Mesothelial cell of epicardium (in vitro differentiated cells): ENCODE measurements at places on chromosomes 1 and 21. TPM values are rescaled to one million over a fixed set of nuclear protein-coding genes. Genes with fewer than 3 reads are reported as not detected.

ADCY10 gene
- total RNA-seq = 0.04 to 0.47 TPM (median 0.16 TPM) in 3 replicates

DNALI1 gene
- total RNA-seq = 12.5 to 15.7 TPM (median 14.9 TPM) in 3 replicates

WNT9A gene
- 3.9 to 4.5 TPM (median 4.3 TPM) in 3 replicates for total RNA-seq

HSPB7 gene
- total RNA-seq = 5.0 to 6.3 TPM (median 6.3 TPM) in 3 replicates

ANGPTL3 gene
- not detected in 3 replicates for total RNA-seq

TDRD5 gene
- total RNA-seq = 0.07 TPM in 1 of 3 replicates, not detected in the others

LIN28A gene
- total RNA-seq = 0.09 TPM in 1 of 3 replicates, not detected in the others

PROK1 gene
- total RNA-seq = 0.69 to 1.3 TPM (median 0.95 TPM) in 3 replicates

APOBEC4 gene
- not detected in 3 replicates for total RNA-seq

HPDL gene
- total RNA-seq = 2.1 to 2.8 TPM (median 2.4 TPM) in 3 replicates

FCRL1 gene
- not detected in 3 replicates for total RNA-seq

CFHR1 gene
- 0.45 TPM in 1 of 3 replicates, not detected in the others for total RNA-seq

CFHR3 gene
- total RNA-seq = 0.38 to 0.93 TPM (median 0.42 TPM) in 3 replicates

OR2T11 gene
- not detected in 3 replicates for total RNA-seq

FUBP1 gene
- 287 to 291 TPM (median 288 TPM) in 3 replicates for total RNA-seq

TIE1 gene
- 1.3 to 1.7 TPM (median 1.5 TPM) in 3 replicates for total RNA-seq

SPAG17 gene
- 2.7 to 4.7 TPM (median 3.7 TPM) in 3 replicates for total RNA-seq

HSD3B2 gene
- total RNA-seq = 0.29 to 0.35 TPM (median 0.32 TPM) in 3 replicates

LRRC71 gene
- total RNA-seq = 0.11 to 0.34 TPM (median 0.13 TPM) in 3 replicates

ST6GALNAC3 gene
- 62.3 to 64.8 TPM (median 64.6 TPM) in 3 replicates for total RNA-seq

CNKSR1 gene
- total RNA-seq = 50.2 to 53.9 TPM (median 52.2 TPM) in 3 replicates

ELOA gene
- total RNA-seq = 28.4 to 31.5 TPM (median 30.4 TPM) in 3 replicates

IFI44 gene
- 77.1 to 94.3 TPM (median 81.4 TPM) in 3 replicates for total RNA-seq

LAMB3 gene
- 34.7 to 37.0 TPM (median 37.0 TPM) in 3 replicates for total RNA-seq

TLR5 gene
- 2.5 to 3.8 TPM (median 3.1 TPM) in 3 replicates for total RNA-seq

METTL25B gene
- total RNA-seq = 36.9 to 39.2 TPM (median 39.0 TPM) in 3 replicates
